ENCODE measurements at places on chromosomes 5 and 9.

- DNase-seq = no peak
Measured at GRCh38 chr5:149175346-149176105, 34.2 kb downstream of the ABLIM3 start.

DNA sequence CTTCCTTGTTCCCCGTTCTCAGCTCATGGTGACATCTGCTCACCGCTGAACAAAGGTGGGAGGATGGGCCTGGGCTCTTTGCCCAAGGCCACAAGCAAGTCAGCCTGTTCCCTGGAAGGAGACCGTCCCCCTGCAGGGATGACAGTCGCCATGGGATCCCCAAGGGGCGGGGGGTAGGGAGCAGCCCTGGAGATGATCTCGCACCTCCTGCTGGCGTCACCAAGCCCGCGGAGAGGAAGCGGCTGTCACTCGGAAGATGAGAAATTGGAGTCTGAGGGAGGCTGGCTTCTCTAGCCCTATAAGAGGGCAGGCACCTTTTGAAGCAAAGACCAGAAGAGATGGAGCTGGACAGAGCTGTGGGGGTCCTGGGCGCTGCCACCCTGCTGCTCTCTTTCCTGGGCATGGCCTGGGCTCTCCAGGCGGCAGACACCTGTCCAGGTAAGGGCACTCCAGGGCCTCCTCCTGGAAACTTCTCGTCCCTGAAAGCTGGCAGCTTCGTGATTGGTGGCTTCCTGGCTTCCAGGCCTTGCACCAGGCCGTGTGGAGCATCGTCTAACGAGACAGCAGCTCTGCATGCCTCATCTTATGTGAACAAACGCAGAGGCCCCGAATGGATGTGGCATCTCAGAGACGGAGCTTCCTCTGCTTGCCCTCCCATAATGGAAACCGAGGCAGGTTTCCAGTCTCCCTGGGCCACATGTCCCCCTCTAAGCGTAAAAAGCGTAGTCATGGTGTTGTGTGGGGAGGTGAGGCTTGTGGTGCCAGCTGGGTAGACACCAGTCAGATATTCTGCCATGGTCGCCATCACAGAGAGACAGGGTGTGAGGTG, at the start of gene FCN2:
Gene FCN2, plus strand, starts transcription at position 327 of the 829 bp plus-strand sequence. Its CDS starts 12 bp downstream, at position 339.
- DNase-seq = peak; percentile 32

- no peak for DNase-seq
Measured at GRCh38 chr9:75893106-75893505, 2.6 kb downstream of the PCSK5 start.

DNA sequence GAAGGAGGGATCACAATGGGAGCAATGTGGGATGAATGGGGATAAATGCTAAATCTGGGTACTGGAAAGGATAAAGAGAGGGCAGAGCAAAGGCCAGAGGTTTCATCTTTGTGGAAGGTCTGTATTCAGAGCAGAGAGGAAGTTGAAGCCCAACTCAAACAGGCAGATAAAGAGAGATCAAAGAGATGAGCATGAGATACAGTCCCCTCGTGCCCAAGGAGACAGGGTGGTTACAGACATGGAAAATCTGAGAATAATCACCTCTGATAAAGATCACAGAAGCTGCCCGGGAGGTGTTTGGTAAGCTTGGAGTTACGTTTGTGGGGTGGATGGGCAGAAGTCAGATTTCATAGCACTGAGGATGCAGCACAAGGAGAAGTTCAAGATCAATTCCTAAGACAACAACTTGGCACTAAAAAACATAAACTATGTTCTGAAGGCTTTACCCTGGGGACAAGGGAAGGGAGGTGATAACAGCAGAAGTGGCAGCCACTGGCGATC, 459 bp upstream of the ERAP2 start:
- no peak for DNase-seq

- DNase-seq = peak; percentile 72
Measured at GRCh38 chr5:96933764-96934707, 1.8 kb upstream of the LNPEP start.

GRCh38 chr9:91495450-91495849, 71.8 kb upstream of the NFIL3 start:
- DNase-seq = no peak

- DNase-seq = no peak
Measured at GRCh38 chr9:18502546-18502945, 28.6 kb downstream of the ADAMTSL1 start.

- DNase-seq = no peak
Measured at GRCh38 chr5:120769312-120769872, 305.3 kb downstream of the PRR16 start.

DNA sequence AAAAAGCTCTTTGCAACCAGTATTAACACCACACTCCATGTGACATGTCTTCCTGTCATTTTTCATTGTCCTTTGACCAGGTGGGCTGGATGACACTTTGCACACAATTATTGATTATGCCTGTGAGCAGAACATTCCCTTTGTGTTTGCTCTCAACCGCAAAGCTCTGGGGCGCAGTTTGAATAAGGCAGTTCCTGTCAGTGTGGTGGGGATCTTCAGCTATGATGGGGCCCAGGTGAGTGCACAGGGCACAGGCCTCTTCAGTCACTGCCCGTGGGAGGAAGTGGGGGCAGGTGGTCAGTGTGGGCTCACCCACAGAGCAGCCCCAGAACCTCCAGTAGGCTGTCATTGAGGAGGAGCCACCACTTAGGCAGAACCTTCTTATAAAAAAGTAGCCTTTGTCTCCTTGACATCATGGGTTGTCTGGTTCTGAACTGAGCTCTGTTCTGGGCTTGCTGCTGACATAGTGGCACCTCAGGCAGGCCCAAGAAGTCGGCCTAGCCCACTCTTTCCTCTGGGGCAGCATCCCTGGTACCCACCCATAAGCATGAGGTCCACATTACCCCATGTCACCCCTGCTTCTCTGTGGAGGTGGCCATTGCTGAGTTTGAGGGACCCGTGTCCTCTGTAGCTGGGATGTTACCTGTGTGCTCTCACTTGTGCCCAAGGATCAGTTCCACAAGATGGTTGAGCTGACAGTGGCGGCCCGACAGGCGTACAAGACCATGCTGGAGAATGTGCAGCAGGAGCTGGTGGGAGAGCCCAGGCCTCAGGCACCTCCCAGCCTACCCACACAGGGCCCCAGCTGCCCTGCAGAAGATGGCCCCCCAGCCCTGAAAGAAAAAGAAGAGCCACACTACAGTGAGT, 39.3 kb downstream of the SECISBP2 start:
- DNase-seq = no peak

GRCh38 chr9:35114113-35114839, 1.4 kb downstream of the ATOSB start:
- peak; percentile 83 for DNase-seq

GRCh38 chr9:81052846-81053245, 636.5 kb downstream of the TLE1 start:
- DNase-seq = no peak

DNA sequence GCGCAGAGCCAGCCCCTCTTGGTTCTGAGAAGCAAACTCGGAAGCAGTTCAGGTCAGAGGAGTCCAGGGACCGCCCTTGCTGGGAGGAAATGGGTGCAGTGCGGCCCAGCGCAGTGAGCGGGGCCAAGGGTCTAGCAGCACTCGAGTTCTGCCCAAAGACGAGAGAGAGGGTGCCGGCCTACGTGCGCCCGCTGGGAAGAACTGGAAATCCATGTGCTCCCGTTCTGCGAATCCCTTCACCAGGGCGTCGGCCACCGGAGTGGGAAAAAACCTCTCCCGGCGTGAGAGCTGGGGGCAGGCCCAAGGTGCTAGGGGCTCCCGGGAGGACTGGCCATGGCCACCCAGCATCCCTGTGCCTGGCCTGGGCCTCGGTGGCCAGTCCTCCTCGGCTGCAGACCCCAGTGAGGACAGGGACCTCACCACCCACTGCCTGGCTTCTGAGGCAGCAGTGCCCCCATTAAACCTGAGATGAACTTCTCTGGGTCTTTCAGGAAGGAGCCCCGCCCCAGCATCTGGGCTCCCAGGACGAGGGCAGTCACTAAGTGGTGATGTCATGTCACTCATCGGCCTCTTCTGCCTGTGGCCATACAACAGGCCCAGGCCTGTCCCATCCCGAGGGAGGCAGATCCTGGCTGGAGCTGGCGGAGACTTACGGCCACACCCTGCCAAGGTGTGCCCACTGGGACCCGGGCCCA, 10.6 kb downstream of the TMEM250 start:
- DNase-seq = no peak

GRCh38 chr5:128491291-128491690, 46.8 kb downstream of the FBN2 start:
- peak; percentile 4 for DNase-seq

- peak; percentile 58 for DNase-seq
Measured at GRCh38 chr5:56900858-56901578, 8.4 kb upstream of the SETD9 start.

DNA sequence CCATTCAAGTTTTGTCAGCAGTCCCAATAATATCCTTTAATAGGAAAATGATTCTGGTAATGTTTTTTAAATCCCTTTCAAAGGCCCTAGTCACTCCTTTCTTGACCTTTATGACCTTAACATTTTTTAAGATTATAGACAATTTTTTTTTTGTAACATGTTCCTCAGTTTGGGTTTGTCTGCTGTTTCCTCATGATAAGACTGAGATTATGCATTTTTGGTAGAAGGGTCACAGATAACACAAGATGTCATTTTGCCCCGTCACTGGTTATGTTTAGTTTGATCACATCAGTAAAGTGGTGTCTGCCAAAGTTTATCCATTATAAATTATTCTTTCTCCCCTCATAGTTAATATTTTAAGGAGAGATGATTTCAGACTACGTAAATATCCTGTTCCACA, 16.0 kb upstream of the PTPDC1 start:
- DNase-seq = peak; percentile 79

DNA sequence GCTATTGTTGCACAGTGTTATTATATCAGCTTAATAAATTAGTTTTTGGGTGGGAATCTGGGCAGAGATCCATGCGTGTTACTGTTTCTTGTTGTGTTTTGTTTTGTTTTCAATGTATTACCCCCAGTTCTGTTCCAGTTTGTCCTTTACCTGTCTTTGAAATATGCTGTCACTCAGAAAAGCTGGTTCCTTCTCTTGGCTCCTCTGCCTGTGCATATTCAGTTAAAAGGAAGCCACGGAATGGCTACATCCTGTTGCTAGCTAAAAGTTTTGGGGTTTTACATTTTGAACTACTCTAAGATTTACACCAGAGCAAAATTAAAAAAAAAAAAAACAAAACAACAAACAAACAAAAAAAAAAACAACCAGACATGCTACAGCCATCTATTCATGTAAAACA, 374.9 kb upstream of the RORB start:
- DNase-seq = no peak

GRCh38 chr9:37963936-37964739, 60.2 kb upstream of the SLC25A51 start:
- no peak for DNase-seq

DNA sequence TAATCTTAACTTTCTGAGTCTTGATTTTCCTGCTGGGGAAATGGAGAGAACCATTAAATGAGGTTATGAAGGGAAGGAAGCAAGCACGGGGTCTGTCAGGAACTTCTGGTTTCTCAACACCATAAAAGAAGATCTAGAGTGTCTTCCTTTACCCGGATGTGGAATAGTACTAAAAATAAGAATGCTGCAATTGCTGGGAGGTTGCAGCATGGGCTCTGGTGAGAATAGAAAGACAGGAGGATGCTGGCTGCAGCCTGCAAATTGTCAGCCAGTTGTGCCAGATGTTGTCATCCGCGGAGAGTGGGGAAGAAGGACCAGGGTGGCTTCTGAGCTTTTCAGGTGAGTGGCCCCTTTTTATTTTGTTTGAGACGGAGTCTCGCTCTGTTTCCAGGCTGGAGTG, 69.3 kb upstream of the STC2 start:
- no peak for DNase-seq

GRCh38 chr9:99299211-99300102, 77.4 kb downstream of the SEC61B start:
- DNase-seq = no peak

- no peak for DNase-seq
Measured at GRCh38 chr9:128628471-128629048, 28.1 kb downstream of the DYNC2I2 start.

DNA sequence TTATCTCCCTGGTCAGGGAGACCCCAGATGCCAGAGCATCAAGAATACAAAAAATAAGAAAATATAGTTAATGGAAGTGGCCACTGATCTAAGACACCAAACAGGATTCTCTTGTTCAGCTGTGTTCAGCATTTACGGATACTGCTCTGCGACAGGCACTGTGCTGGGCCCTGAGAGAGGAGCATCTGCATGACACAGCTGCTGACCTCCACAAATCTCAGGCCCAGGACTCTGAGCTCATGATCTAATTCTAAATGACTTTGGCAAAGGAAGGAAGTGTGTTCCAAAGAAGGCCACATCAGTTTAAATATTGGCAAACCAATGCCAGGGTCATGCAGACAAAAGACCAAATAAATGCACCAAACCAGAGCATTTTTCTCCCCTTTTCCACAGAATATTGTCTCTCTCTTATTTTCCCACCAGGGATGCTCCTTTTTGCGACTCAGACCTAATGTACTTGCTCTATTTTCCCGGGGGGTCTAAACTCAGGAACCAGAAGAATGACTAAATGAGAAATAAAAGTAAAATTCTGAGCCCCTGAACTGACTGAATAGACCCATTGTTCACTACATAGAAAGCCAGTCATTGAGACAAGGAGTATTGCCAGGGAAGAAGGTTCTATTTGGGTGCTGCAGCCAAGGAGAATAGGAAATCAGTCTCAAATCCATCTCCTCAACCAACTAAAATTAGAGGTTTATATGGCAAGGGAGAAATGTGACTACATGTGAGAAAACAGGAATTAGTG, 1.4 kb upstream of the AGGF1 start:
- no peak for DNase-seq

- no peak for DNase-seq
Measured at GRCh38 chr9:16627521-16627920, 242.9 kb downstream of the BNC2 start.

- DNase-seq = no peak
Measured at GRCh38 chr9:100600521-100601079, 22.7 kb downstream of the CAVIN4 start.

- DNase-seq = no peak
Measured at GRCh38 chr9:17075758-17076485, 58.9 kb upstream of the CNTLN start.

DNA sequence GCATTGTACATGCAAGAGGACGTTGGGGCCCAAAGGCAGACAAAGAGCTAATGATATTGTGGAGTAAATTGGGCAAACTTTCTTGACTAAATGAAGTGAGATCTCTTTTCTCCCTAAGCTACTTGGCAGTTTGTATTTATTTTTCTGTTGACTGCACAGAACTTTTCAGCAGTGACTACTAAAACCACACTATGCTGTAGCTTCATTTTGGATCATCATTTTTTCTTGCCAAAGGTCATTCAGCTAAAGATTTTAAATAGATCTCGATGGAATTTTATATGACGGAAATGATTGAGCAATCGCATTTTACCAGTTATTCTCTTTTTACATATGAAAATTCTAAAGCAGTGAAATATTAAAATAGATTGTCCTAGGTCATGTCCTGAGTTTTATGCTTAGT, 286.1 kb upstream of the ACTBL2 start:
- no peak for DNase-seq

DNA sequence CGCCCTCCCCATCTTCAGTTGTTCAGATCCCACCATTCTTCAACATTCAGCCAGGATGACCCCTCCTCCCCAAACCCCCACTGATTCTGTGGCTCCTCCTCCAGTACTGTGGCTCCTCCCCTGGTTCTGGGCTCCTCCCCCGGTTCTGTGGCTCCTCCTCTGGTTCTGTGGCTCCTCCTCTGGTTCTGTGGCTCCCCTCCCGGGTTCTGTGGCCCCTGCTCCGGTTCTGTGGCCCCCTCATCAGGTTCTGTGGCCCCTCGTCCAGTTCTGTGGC, 32.8 kb downstream of the C5orf15 start:
- DNase-seq = no peak

Data from common myeloid progenitor, CD34-positive (primary cell).